ENCODE measurements at places on chromosomes 7 and 10.

GRCh38 chr10:43225004-43225786 lies 41.7 kb downstream of the RASGEF1A start:
- peaks cover 5% of the 10 kb centered on the region for H3K4me1 ChIP-seq
- no peak overlapping the region for H3K4me3 ChIP-seq
- H3K27ac ChIP-seq: no peak overlapping the region
- no peak for DNase-seq
- H3K36me3 ChIP-seq: no peaks in the 10 kb centered on the region

DNA sequence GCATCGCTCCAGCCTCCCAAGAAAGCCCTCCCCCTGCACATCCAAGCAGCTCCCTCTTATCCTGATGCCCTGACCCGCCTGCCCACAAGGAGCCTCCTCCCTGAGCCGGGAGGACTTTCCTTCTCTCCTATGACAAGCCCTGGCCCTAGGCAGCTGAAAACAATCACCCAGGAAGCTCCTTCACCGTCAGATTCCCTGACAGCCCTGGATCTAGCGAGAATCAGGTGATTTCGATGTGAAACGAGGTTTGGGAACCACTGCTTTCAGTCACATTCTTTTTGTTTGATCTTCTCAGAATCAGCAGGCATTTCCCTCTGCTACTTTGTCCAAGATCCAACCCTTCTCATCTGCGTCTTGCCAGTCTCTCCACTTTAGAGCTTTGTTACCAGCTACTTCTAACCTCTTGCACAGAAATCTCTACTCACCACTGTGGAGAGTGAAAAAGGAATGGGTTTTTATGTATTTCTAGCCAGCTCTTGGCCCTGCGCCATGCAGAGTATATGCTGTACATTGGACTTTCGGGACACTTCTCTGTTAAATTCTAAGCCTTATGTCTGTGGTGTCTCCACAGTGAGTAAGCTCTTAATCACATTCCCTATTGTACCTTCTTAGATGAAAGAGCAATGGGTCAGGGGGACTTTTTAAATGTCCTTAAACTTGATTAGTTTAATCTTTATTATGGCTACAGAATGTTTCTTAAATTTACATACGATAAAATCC lies 253.2 kb upstream of the C7orf33 start:
- H3K4me3 ChIP-seq: no peak overlapping the region
- DNase-seq: no peak
- no peak overlapping the region for H3K27ac ChIP-seq
- H3K4me1 ChIP-seq: peaks cover 25% of the 10 kb centered on the region
- peaks cover 46% of the 10 kb centered on the region for H3K27me3 ChIP-seq
- no peaks in the 10 kb centered on the region for H3K36me3 ChIP-seq

DNA sequence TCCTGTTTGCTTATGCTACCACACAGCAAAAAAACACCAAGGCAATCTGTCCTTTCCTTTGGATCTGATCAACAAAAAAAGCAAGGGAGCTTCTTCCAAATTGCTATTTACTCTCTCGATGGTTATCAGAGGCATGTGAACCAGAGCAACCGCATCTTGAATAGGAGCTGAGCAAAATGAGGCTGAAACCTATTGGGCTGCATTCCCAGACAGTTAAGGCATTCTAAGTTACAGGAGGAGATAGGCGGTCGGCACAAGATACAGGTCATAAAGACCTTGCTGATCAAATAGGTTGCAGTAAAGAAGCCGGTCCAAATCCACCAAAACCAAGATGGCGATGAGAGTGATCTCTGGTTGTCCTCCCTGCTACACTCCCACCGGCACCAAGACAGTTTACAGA lies 76.8 kb upstream of the FRMD4A start:
- peaks cover 68% of the 10 kb centered on the region for H3K4me1 ChIP-seq
- no peak overlapping the region for H3K4me3 ChIP-seq
- DNase-seq: no peak
- H3K27me3 ChIP-seq: no peaks in the 10 kb centered on the region

DNA sequence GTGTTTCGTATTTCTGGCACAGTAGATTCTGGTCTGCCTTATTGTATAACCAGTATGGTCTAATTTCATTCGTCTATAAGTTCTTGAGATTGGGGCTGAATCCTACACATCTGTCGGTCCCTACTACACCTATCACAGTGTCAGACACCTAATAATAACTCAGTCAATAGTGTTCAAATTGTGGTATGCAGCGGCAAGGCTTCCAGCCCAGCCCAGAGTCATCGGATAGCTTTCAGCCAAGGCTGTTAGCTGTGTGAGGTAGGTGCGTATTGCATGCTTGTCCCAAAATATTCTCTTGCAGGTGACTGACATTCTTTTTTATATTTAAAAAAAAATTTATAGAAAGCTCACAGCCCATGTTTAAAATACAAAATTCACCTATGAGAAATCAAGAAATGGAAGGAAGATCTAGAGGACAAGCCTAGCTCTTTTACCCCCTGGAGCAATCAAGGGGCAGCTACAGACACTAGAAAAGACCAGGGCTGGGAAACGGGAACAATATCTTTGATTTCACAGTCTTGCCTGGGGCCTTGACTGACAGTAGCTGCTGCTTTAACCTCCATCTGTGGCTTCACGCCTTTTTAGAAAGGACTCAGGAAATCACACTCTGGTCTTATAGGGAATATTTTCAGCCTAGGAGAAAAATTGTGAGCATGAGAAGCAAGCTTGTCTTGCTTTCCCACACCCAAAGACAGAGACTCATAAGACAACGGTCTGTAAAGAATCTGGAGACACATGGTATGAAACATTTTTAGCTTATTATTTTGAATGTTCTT lies 9.5 kb upstream of the ASB4 start:
- peaks cover 19% of the 10 kb centered on the region for H3K4me1 ChIP-seq
- DNase-seq: no peak
- H3K27me3 ChIP-seq: peaks cover 3% of the 10 kb centered on the region
- peak overlapping the region; percentile 44 for H3K4me3 ChIP-seq
- no peaks in the 10 kb centered on the region for H3K36me3 ChIP-seq

- no peaks in the 10 kb centered on the region for H3K36me3 ChIP-seq
- H3K4me3 ChIP-seq: no peak overlapping the region
- H3K27ac ChIP-seq: no peak overlapping the region
- no peaks in the 10 kb centered on the region for H3K4me1 ChIP-seq
- no peaks in the 10 kb centered on the region for H3K27me3 ChIP-seq
Observed at GRCh38 chr10:124596962-124597845, 135.6 kb downstream of the LHPP start.

GRCh38 chr10:31930023-31930751 lies 1.6 kb upstream of the ARHGAP12 start:
- peak overlapping the region; percentile 96 for H3K27ac ChIP-seq
- H3K4me3 ChIP-seq: peak overlapping the region; percentile 92
- H3K4me1 ChIP-seq: peaks cover 28% of the 10 kb centered on the region

GRCh38 chr10:52256832-52257691 lies 57.0 kb upstream of the DKK1 start:
- DNase-seq: no peak
- H3K36me3 ChIP-seq: no peaks in the 10 kb centered on the region

DNA sequence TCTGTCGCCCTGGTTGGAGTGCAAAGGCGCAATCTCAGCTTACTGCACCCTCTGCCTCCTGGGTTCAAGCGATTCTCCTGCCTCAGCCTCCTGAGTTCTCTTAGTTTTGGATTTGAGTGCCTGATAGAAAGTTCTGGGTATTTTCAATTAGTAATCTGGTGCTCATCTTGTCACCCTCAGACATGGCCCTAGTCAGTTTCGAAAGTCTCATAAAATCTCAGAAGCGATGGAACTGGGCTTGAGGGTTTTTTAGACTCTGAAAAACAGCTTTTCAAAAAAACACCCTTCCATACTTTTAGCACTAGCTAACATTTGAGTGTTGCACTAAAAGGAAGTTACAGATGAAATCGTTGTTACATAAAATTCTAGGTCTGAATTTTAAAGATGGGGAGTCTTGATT lies 9.4 kb upstream of the PIP4K2A start:
- no peaks in the 10 kb centered on the region for H3K36me3 ChIP-seq
- no peak overlapping the region for H3K4me3 ChIP-seq
- H3K4me1 ChIP-seq: no peaks in the 10 kb centered on the region
- H3K27ac ChIP-seq: no peak overlapping the region
- H3K27me3 ChIP-seq: peaks cover 27% of the 10 kb centered on the region

All from osteocyte (in vitro differentiated cells).